ENCODE measurements at places on chromosomes 1 and 21.

GRCh38 chr1:119631433-119632102 is 16.5 kb downstream of the ZNF697 start:
- DNase-seq: no peak

DNA sequence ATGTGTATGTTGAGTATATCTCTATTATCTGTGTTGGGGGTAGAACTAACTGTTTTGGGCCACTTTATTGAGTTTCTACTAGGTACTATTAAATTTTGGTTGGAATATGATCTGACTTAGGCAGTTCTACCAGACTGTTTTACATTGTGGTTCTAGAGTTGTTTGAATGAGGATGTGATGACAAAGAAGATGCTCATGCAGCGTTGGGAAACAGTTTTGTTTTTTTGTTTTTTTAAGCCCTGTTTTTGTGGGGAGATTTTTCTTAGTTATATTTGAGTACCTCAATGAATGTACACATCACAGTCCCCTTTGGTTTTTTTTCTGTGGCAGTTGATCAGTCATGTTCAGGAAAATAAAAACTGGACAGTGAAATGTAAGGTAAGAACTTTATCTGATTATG is 40.1 kb downstream of the TMED5 start:
- no peak for DNase-seq

- no peak for DNase-seq
These were observed 23.5 kb downstream of the CYP4B1 start for GRCh38 chr1:46822248-46822826.

GRCh38 chr1:227768125-227768439 is 32.8 kb downstream of the SNAP47 start:
- DNase-seq: no peak

GRCh38 chr21:37842163-37842919 is 73.9 kb downstream of the KCNJ6 start:
- DNase-seq: no peak

- no peak for DNase-seq
These were observed 54.4 kb upstream of the BCL10 start for GRCh38 chr1:85330711-85331290.

- DNase-seq: no peak
These were observed 5.9 kb downstream of the TMEM201 start for GRCh38 chr1:9594471-9595155.

GRCh38 chr1:86616871-86617270 is 70.0 kb downstream of the CLCA4 start:
- DNase-seq: no peak

GRCh38 chr1:94986783-94987182 is 59.9 kb upstream of the CNN3 start:
- no peak for DNase-seq

DNA sequence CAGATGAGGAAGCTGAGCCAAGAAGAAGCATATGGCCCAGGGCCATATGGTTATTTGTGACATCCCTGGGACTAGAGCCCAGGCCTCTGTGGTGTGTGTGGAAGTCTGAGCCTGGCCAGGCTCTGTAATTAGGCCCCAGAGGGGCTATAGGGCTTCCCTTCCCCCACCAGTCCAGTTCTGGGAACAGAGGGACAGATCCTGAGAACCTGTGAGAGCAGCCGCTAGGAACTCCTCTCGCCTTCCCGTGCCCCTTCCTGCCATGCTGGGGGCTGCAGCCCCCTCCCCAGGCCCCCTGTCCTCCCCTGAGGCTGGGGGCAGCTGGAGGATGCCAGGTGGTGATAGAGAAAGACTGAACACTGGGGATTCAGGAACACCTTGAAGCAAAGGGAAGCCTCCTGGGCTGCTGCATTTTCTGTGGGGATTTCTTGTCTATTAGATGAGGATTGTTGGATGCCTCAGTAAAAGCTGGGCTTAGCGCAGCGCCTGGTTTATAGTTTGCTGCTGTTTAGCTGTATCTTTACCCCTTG is 33.3 kb downstream of the COQ8A start:
- DNase-seq: peak; percentile 57

DNA sequence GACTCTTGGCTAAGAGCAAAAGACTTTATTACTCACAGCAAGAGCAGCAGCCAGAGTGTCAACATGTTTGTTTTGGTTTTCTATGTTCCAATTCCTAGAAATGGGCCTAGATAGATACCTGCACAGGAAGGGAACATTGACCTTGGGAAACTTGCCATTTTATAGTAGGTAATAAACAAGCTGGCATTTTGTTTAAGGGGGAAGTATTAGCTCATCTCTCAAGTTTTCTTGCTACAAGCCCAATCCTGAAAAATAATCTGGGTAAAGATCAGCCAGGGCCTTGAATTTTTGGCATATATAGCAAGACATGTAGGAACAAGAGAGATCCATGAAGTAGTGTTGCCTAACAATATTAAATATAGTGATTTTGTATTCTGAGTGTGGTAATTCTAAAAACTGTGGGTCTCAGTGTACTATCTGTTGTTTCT is 51.4 kb upstream of the RGL1 start:
- DNase-seq: no peak

DNA sequence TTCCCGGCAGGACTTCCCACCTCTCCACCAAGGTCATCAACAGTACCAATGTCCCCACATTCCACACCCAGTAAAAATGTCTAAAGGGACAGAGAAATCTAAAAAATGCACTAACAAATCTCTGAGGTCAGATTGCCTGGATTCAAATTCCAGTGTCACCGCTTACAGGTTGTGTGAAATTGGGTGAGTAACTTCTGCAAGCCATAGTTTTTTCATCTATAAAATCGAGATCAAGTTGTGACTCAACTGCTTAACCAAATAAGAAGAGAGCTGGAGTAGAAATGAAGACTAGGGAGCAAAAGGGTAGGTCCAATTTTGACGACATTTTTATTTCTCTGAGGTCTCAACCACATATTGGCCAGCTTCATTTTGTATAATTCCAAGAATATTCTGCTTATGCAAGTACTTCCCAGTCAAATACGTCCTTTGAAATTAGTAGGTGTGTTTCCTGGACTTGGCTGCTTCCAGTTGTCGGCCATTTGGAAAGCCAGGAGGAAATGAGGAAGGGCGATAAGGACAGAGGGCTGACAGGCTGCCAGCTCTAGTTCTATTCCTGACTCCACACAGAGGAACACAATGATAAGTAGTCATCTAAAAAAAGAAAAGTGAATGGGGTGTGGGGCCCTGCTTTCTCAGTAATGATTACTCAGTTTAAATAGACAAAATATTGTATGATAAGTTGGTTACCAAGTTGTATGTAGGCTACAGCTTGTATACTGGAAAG is 57.7 kb upstream of the ZC3H11B start:
- no peak for DNase-seq

GRCh38 chr1:4175566-4176405 is 275.7 kb upstream of the C1orf174 start:
- DNase-seq: no peak

GRCh38 chr1:156001662-156002171 is 19.0 kb downstream of the SSR2 start:
- no peak for DNase-seq

DNA sequence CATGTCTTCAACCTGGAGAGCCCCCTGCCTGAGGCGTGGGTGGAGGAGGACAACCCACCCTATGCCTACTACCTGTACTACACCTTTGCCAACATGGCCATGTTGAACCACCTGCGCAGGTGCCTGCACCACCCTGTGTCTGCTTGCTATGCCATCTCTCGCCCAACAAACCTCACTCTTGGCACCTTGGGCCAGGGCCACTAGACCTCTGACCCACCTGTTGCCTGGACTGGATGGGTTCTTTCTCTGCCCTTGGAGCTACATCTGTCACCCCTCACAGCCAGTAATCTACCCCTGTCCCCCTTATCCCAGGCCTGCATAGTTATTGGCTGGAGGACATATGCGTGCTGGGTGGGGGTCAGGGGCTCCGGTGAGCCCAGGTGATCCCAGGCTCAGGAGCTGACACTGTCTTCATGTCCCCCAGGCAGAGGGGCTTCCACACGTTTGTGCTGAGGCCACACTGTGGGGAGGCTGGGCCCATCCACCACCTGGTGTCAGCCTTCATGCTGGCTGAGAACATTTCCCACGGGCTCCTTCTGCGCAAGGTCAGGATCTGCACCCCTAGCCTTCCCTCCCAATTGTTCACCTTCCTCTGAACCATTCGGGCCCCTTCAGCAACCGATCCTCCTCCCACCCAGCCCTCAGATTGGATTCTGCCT is 9.9 kb downstream of the AMPD2 start:
- no peak for DNase-seq

- peak; percentile 75 for DNase-seq
These were observed 2.1 kb downstream of the RYR2 start for GRCh38 chr1:237043846-237044636.

- no peak for DNase-seq
These were observed 39.1 kb downstream of the KCNJ6 start for GRCh38 chr21:37877171-37877570.

GRCh38 chr1:244860914-244861610 is 3.3 kb downstream of the HNRNPU start:
- DNase-seq: no peak

DNA sequence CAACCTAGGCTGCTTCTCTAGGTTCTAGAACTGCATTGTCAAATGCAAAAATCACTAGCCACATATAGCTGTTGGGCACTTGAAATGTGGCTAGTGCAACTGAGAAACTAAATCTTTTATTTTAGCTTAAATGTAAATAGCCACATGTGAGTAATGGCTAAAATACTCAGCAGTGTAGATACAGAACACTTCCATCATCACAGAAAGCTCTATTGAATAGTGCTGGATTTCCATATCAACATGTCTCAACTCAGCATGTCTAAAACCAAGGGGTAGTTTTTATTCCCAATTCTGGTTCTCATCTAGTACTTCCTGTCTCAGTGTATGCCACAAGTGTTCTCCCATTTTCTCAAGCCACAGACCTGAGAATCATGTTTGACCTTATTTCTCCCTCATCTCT is 7.5 kb upstream of the TP53BP2 start:
- no peak for DNase-seq

DNA sequence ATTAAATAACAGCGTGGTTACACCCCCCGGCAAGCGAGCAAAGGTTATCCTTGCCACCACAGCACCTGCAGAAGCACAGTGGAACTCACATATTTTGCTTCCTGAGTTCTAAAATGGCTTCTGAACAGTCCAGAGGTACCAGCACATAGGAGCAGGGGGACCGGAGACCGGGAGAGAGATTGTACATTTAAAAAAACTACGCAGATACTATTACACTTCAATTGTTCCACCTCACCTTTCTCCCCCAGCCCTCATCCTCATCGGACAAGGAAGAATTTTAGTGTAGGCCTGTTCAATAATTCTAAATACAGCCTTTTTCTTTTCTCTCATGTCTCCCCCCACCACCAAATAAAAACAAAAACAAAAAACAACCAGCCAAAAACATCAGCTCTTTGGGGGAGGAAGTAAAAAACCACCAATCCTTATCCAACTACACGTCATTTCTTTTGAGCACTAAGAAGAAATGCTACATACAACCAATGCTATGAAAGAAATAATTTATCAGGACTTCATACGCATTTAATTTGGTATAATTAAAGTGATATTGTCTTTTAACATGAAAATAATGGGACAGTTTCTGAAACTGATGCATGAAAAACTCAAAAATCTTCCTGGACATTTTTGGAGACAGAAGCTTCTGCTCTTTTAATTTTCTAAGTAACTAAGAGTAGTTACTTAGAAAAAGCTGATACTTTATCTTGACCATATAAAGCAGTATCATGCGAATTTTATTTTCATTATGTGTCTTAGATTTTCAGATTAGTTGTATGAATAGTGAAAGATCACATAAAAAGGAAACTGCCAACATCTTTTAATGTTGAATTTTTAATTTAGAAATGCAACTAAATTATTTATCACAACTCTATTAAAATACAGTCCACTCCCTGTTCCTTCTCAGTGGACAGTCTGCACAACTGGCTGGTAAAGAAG is 9.1 kb downstream of the CDKN2C start:
- DNase-seq: peak; percentile 78

DNA sequence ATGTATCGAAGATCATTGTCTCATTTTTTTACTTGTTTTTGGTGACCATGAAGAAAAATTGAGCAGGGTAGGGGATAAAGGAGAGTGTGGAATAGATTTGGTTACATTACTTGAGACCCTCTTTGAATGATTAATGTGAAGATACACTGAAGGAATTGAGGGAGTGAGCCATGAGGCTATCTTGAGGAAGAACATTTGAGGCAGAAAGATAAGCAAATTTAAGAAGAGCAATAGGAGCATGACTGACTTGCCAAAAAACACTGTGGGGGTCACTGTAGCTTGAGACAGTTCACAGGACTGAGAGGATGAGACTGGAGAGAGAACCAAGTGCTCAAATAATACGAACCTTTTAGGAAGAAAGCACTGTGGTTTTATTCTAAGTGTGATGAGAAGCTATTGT is 43.1 kb upstream of the PTPRC start:
- DNase-seq: no peak

DNA sequence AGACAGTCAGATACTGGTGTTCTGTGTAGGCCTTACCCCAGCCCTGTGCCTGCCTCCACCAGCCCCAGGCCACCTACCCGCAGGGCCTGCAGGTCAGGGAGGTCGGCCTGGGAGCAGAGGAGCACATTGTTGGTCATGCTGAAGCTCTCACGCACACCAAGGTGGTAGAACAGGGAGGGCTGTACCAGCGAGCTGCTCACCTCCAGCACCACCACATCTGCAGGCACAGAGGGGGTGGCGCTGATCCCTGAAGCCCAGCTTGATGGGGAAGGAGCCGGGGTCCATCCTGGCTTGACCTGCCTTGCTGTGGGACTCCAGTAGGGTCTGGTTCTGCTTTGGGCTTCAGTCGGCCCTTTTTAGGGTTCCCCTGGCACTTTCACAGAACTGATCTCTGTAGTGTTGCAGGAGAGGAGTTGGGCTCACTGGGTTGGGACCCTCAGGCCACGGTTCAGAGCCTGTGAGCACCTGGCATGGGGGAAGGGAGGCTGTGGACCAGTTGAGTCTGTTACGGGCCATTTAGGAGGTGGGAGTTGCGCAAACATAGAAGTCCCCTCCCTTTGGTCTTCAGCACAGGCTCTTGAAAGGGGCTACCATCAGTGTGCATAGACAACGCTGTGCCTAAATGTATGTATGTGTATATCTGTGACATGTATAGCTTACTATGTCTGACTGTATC is 1.9 kb downstream of the MAP3K6 start:
- DNase-seq: no peak

- DNase-seq: peak; percentile 36
These were observed 2.5 kb upstream of the SAMD11 start for GRCh38 chr1:921011-921837.

GRCh38 chr21:14766241-14766640 is 220.1 kb upstream of the SAMSN1 start:
- DNase-seq: no peak

GRCh38 chr21:33821503-33822322 is 93.9 kb downstream of the ATP5PO start:
- DNase-seq: no peak

GRCh38 chr1:30771005-30771404 is 13.4 kb upstream of the LAPTM5 start:
- DNase-seq: no peak

GRCh38 chr1:41518471-41518870 is 34.0 kb upstream of the EDN2 start:
- DNase-seq: no peak

Measured in NCI-H524 (cell line).